ENCODE measurements at places on chromosomes 16 and 17.

GRCh38 chr17:21167303-21167702, 40.5 kb downstream of the DHRS7B start:
- DNase-seq = no peak

DNA sequence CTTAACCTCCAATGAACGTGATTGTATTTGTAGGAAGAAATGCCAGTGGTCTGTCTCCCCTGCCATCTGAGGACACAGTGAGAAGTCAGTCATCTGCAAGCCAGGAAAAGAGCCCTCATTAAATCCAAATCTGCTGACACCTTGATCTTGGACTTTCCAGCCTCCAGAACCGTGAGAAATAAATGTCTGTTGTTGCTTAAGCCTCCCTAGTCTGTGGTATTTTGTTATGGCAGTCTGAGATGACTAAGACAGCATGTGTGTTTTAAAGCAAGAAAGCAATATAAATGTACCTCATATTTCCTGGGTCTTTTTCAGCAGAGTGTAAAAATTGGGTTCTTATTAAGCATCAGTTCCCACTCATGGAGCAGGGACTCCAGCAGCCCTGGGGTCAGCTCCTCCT, 177.9 kb upstream of the NLRP1 start:
- no peak for DNase-seq

- DNase-seq = peak; percentile 18
Measured at GRCh38 chr17:71494062-71494855, 626.6 kb upstream of the SOX9 start.

DNA sequence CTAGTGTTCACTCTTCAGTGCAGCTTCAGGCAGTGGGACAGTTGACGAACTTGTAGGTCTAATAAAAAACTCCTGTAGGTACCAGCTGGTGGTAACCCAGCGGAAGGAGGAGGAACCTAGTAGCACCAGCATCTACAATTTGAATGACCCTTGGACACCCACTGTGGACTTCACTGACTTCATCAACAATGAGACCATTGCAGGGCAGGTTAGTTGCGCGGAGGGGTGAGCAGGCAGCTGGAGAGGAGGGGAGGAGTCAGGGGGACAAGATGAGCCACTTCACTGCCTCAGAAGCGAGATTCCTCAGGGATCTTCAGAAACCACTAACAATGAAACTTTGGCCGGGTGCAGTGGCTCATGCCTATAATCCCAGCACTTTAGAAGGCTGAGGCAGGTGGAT, 22.3 kb downstream of the AOC3 start:
- no peak for DNase-seq

Data from kidney epithelial cell (primary cell).